NCI-H446 (cell line): ENCODE measurements at places on chromosomes 3 and 15.

DNA sequence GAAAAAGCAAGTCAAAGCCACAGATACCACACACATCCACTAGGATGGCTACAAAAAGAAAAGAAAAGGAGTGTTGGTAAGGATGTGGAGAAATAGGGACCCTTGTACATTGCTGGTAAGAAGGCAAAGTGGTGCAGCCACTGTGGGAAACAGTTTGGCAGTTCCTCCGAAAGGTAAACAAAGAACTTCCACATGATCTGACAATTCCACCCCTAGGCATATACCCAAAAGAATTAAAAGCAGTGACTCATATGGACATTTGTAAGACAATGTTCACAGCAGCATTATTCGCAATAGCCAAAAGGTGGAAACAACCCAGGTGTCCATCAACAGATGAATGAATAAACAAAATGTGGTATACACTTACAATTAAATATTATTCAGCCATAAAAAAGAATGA, 22.2 kb upstream of the GMPPB start:
- no peak for DNase-seq

- DNase-seq = no peak
These were observed 417.5 kb upstream of the TPRG1 start for GRCh38 chr3:188754267-188754666.

DNA sequence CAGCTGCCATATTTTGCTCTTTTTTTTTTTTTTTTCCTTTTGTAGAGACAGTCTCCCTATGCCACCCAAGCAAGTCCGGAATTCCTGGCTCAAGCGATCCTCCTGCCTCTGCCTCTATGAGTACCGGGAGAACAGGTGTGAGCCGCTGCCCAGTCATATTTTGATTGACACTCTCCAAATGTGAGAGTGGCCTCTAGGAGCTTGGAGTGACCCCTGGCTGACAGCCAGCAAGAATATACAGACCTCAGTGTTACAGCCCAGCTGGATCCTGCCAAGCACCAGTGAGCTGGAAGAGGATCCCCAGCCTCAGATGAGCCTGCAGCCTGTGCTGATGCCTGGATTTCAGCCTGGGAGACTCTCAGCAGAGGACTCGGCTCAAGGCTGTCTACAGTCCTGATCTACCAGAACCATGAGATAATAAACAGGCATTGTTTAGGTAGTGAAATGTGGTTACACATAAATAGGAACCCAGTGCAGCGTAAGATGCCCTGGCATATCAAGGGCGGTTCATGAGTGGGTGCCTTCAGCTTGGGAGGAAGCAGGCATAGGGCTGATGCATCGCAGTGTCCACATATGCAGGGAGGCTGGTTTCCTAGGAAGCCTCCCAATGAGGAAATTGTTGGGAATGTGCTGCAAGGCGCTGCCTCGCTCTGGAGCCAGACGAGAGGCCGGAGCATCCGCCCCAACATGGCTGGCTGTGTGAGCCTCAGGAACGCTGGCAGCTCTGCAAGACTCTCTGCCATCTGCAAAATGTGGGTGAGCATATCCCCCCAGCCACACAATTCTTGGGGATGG, 38.9 kb upstream of the ATP10A start:
- no peak for DNase-seq

DNA sequence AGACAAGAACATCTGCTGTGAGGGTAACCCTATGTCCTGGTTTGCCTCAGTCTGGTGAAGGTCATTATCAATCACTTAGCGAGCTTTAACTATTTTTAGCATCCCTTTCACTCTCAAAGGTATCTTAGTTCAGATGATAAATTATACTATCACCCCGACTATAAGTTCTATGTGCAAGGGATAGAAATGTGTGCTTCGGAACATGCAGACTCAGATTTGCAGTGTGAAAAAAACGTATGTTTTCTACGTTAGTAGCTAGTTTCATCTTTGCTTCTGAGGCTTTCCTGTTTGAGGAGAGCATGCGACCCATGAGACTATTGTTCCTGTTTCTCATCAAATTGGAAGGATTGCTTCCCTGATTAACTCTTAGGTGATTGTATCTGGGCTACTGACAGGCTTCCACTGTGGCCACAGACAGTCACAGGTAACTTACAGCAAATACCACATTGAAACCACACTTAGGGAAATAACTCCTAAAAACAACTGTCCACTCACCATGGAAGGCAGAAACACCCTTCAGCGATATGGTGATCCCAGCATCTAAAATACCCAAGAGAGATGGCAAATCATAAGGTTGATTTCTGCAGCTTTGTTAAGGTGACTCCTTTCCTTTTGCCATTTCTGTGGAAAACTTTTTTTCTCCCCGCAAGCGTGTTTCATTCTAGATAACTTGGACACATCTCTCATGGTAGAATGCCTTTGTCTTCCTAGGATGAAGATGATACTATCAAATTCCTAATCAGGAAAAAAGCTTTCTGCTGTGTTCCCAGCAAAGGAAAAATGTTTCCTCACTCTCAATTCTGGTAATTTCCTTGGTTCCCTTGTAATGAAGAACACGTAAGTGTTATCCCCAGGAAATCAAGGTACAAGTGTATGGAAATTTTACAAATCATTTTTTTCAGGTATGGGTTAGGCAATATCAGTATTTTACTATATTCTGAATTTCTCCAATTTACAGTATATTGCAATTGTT, 5.2 kb downstream of the GCSAM start:
- DNase-seq = no peak

DNA sequence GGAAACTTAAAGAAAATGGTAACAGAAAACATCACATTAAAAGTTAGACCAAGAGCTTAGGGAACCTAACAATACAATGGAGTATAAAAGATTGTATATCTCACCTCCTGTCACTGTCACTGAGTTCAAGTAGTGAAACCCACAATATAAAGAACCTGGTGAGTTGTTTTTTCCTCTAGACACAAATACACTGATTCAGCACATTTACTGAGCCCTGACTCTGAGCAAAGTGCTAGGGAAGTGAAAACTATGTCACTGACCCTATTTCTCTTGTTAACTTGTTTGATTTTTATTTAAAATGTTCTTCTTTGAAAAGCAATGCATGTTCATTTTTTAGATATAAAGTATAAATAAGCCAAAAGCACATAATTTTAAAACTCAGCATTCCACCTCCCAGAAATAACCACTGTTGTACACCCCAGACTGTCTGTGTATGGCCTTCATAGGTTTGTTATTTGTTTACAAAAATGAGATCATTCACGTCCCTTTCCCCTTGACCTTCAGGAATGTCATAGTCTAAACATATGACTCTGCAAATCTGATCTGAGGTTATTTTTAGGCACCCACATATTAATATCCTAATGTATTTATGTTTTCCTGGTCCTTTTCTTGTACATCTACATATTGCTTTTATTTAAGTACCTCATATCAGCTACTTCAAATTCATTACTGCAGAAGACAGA, 69.2 kb upstream of the CSTA start:
- no peak for DNase-seq

- DNase-seq = peak; percentile 4
These were observed 46.3 kb downstream of the GABRG3 start for GRCh38 chr15:27017168-27017809.

GRCh38 chr15:60397772-60398445, at the start of gene ANXA2:
TSS of gene ANXA2 (minus strand) at chr15:60397986. CDS start at chr15:60386075, 11,911 bp downstream.
- DNase-seq = peak; percentile 87

DNA sequence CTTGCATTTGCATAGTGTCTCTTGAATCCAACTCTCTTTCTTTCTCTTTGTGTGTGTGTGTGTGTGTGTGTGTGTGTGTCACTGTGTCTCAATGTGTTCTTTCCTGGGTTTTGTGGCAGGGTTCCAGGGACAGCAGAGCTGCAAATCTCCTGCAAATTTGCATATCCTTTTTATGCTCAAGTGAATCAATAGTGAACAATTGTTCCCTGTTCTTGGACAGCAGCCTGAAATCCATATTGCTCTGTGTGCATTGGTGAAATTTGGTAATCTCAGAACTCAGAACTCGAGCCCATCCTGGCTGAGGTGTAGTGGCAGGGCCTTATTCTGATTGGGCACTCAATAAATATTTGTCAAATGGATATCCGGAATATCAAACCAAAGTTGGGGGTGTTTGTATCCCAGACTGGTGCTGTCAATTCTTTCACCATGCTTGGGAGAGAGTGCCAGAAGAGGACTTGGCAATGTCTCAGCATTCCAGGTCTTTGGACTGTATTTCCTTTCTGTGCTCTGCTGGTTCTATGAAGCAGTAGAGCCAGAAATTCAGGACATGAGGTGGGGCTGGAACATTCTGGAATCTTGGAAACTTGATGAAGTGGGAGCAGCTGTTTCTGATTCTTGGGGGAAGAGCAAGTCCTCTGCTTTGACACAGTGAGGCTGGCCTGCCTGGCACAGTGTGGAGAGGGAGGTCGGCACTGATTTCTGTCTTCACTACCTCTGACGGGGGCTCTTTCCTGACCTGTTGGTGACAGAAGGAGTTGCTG, 380.6 kb upstream of the C2CD4B start:
- DNase-seq = no peak

- no peak for DNase-seq
These were observed 7.9 kb upstream of the OR4F6 start for GRCh38 chr15:101795455-101795854.

DNA sequence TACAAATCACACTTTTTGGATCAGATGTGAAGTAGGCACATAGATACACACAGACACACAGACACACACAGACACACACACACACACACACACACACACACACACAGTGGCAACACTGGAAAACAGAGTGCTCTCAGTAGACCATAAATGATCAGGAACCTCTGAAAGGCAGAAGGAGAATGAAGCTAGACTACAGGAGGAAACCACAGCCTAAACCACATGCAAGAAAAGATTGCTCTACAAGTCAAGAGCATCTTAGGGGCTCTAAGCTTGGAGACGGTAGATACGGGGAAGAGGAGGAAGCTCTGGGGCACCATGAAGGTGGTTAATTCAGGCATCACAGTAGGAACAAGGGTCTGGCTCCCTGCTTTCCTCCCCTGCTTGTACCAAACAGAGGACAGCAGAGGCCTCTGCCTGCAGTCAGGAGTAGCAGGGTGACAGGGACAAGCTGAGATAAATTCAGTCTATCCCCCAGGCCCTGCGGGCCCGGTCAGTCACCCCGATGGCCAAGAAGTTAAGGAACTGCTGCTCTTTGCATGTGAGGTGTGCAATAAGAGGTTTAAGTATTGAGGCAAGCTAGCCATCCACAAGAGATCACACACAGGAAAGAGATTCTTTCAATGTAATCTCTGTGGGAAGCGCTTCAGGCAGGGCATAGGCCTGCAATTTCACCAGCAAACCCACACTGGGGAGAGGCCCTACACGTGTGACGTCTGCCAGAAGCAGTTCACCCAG, 23.5 kb upstream of the ARPIN start:
- no peak for DNase-seq
